Activated CD4-positive, alpha-beta T cell treated with anti-CD3 and anti-CD28 coated beads for 36 hours (primary cell): ENCODE measurements at places on chromosomes 5 and 9. TPM values are rescaled to one million over a fixed set of nuclear protein-coding genes. Genes with fewer than 3 reads are reported as not detected.

The SEC61B gene
- total RNA-seq, result 139 TPM

The OTULINL gene
- 9.4 TPM for total RNA-seq

The SLC34A1 gene
- 0.14 TPM for total RNA-seq

The PDE6A gene
- total RNA-seq, result not detected

The NOXA1 gene
- total RNA-seq, result 1.7 TPM

The BTNL3 gene
- not detected for total RNA-seq

The SLC34A3 gene
- total RNA-seq, result not detected

The CDH9 gene
- not detected for total RNA-seq

The ADAMTS12 gene
- total RNA-seq, result not detected
